ENCODE measurements at places on chromosomes 2 and 18. TPM values are rescaled to one million over a fixed set of nuclear protein-coding genes. Genes with fewer than 3 reads are reported as not detected.

Gene VWC2L
- total RNA-seq: not detected

GRCh38 chr2:46252891-46253659, 44.1 kb upstream of the EPAS1 start:
- DNase-seq: no peak

DNA sequence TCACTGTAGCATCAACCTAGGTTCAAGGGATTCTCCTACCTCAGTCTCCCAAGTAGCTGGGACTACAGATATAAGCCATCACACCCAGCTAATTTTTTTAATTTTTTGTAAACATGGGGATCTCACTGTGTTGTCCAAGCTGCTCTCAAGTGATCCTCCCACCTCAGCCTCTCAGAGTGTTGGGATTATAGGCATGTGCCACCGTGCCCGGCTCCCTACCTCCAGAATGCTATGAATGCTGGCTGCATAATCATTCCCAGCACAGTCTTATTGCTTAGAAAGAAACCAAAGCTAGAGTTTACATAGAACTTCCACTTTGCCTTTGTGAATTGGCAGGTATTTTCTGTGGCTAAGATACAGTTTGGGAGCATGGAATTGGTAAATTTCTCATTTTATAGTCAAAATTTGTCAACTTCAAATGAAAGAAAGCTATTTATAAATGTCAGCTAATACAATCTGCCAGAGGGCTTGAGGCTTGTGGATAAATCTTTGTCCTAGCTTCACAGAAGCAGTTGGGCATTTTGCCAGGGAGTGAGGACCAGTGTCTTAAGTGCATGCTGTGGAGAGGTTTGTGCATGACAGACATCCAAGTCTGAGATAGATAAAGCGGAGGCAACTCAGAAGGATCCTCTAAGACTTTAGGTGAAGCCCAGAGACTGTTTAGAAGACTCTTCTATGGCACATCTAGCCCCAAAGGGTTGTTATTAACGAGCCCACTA, 175.4 kb downstream of the ANTXR1 start:
- no peak for DNase-seq

Gene REG1B
- total RNA-seq: not detected

DNA sequence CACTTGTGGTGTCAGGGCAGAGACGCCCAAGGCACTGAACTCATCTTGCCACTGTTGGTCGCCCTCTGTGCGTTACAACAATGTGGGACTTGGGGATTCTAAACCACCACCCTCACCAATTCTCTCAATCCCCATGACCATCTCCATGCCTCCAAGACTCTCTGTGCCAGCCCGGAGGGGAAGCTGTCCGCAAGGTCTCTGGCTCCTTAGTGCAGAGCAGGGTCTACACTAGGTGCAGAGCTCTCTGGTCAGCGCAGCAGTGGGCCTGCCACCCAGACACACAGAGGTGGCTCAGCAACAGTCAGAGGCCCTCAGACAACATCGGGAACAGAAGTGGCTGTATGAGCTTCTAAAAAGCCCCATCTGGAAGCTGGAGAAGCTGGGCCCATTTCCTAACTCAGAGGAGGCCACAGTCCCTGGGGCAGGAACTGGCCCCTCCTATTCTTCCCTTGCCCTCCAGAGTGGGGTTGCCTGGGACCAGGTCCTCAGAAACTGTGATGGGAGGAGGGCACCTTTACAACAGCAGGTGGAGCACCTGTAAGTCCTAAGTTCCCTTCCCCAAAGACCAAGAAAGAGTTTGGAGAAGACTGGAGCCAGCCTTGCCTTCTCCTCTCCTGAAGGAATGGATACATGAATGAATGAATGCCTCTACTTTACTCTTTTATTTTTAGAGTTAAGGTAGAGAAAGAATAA, 37.7 kb downstream of the SERTAD2 start:
- peak; percentile 6 for DNase-seq

DNA sequence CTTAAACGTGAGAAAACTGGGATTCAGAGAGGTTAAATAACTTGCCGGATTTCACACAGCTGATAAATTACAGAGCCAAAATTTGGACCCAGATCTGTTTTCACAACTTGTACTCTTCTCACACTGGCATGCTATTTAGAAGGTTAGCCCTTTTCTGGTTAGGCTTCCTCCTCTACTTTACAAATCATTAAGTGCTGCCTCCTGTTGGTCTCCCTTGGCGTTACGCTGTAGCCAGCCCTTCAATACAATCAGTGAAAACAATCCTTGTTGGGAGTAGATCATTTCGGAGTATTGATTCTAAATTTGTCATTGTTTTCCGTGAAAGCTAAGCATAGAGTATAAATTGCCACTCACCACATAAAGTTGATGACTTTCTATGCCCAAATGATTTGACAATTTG, 153.5 kb downstream of the ARHGAP15 start:
- DNase-seq: no peak

GRCh38 chr2:218708086-218708485, 2.5 kb upstream of the TTLL4 start:
- no peak for DNase-seq

- DNase-seq: no peak
Observed at GRCh38 chr18:74590671-74591070, 7.0 kb upstream of the ZNF407 start.

DNA sequence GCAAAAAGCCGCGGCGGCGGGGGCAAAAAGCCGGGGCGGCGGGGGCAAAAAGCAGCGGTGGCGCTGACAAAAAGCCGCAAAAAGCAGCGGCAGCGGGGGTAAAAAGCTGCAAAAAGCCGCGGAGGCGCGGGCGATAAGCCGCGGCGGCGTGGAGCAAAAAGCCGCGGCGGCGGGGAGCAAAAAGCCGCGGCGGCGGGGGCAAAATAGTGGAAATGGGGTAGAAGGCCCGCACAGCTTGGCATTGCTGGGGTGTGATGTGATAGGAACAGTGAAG, 450.1 kb downstream of the ANKRD30B start:
- DNase-seq: no peak

GRCh38 chr2:42048299-42049220, 739 bp downstream of the PKDCC start:
- DNase-seq: peak; percentile 66

DNA sequence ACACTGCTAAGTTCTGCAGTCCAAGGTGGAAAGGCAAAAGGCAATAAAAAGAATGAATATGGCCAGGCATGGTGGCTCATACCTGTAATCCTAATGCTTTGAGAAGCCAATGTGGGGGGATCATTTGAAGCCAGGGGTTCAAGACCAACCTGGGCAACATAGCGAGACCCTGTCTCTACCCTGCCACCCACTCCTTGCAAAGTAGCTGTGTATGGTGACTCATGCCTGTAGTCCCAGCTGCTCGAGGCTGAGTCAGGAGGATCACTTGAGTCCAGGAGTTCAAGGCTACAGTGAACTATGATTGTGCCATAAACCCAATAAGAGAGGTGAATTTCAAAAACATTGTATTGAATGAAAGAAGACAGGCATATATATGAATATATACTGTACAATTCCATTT, 2.4 kb downstream of the MYL12B start:
- no peak for DNase-seq

GRCh38 chr2:100984892-100985307, 17.2 kb upstream of the RPL31 start:
- DNase-seq: peak; percentile 83

Gene MTCL1
- total RNA-seq: 11.0 TPM

Gene LIMS3
- not detected for total RNA-seq

Gene LTBP1
- total RNA-seq: 322 TPM

DNA sequence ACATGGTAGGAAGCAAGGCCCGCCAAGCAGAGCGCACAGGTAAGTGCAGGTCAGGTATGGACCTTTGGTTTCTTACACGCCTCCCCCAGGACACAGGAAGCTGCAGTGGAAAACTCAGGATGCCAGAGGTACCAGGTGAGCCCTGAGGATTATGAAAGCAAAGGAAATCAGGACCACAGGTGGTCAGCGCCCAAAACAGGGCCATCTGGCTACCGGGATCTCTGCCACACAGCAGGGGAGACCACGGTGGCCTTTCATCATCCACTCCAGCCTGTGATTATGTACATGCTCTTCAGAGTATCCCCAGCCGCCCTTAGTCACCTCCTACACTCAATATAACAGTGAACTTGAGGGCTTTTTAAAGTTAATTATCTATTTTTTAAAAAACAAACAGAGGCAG, 125.5 kb upstream of the EPC2 start:
- no peak for DNase-seq

Gene ALLC
- total RNA-seq: not detected

DNA sequence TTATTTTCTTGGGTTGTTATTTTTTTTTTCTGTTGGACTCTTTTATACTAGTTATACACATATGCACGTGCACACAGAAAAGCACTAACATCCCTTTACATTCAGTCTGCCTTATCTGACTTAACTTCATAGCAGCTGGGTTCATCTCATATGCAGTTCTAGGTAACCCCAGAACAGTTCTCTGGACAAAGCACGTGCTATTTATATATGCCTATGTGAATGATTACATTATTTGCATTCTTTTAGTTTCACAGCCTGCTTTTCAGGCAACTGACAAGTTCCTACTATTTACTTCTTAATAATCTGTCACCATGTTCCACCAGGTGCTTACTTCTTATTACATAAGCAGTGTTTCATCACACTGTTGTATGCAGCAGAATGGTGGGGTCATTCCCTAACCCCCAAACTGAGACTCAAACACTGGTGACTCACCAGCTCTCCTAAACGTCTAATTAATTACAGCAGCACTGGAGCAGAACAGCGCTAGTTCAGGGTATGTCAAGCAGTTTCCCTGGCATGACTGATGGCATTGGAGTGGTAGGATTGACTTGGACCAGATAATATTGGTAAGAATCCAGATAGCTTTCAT, 372.8 kb downstream of the CLIP4 start:
- DNase-seq: no peak

DNA sequence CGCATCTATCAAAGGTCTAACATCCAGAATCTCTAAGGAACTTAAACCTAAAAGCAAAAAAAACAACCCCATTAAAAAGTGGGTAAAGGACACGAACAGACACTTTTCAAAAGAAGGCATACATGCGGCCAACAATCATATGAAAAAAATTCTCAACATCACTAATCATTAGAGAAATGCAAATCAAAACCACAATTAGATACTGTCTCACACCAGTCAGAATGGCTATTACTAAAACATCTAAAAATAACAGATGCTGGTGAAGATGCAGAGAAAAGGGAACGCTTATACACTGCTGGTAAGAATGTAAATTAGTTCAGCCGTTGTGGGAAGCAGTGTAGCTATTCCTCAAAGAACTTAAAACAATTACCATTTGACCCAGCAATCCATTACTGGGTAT, 38.0 kb downstream of the PPP3R1 start:
- DNase-seq: no peak

- peak; percentile 5 for DNase-seq
Observed at GRCh38 chr18:79919089-79919488, 32.4 kb downstream of the SLC66A2 start.

Gene GKN1
- not detected for total RNA-seq

Gene CIB4
- 0.61 TPM for total RNA-seq

DNA sequence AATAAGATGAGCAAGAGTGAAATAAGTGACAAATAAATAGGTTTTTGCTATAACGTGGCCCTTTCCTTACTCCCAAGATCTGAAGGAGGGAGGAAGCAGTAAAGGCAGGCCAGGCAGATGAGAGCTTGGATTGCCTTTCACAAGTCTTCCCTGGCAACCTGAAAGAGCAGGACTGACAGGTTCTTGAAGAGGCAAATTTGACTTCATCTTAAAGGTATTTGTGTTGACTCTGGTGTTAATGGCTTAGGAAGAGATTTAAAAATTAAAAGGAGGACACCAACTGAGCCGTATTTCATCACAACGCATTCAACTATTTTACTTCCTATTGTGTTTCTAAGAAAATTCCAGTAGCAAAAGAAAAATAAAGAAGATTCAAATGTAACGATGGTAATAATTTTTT, 3.2 kb downstream of the STRN start:
- DNase-seq: no peak

DNA sequence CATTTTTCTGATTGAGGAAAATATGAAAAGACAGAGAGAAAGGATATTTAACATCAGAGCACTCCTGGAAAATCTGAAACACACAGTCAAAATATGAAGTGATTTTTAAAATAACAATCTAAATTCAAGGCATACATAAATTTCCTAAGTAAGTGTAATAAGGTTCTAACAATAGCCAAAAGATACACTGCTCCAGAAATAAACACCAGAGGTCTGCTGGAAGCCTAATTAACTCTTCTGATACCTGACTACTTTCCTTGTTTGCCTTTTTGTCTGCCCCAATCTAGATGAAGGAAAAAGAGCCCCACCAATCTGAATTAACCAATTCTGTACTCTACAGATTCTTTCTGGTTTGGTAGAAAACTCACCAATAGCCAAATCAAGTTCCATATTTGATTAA, 87.1 kb downstream of the MEMO1 start:
- no peak for DNase-seq

- DNase-seq: no peak
Observed at GRCh38 chr2:221042926-221043325, 529.2 kb downstream of the EPHA4 start.

DNA sequence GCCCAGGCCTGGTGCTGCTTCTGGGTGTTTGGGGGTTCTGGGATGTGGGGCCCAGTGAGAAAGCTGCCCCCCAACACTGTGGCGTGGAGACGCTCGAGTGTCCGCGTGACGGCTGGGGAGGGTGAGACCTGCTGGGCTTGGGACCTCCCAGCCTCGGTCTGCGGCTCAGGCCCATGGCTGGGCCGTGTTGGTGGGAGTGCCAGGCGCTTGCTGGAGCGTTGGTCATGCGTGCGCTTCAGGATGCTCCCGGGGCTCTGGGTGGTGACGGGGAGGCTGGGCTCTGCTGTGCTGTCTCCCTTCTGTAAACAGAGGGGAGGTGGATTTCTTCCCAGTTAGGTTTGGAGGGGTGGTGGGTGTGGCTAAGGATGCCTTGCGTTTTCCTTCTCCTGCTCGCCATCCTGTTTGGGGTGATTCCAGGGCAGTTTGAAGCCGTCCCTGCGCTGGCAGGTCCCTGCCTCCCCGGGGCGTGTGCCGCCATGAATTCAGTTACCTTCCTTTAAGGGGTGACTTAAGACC, 606 bp downstream of the GAL3ST2 start:
- no peak for DNase-seq

GRCh38 chr2:55137024-55137958, 87.0 kb upstream of the RTN4 start:
- DNase-seq: no peak

Measured in uterus (tissue), 4 donors.